ENCODE measurements at places on chromosomes 3 and 15. TPM values are rescaled to one million over a fixed set of nuclear protein-coding genes. Genes with fewer than 3 reads are reported as not detected.

Gene SUSD5
- 0.75 TPM for polyA plus RNA-seq

Gene CIDEC
- polyA plus RNA-seq, result not detected

Gene SLC7A14
- 3.4 TPM for polyA plus RNA-seq

Gene MUC20
- 0.54 TPM for polyA plus RNA-seq

Gene UBAP1L
- 0.33 TPM for polyA plus RNA-seq

Gene CD80
- polyA plus RNA-seq, result not detected

Gene SNURF
- 6.4 TPM for polyA plus RNA-seq

Gene SCN11A
- 0.01 TPM for polyA plus RNA-seq

Gene AVEN
- polyA plus RNA-seq, result 16.0 TPM

Gene ALDH1L1
- not detected for polyA plus RNA-seq

Gene POTEB2
- polyA plus RNA-seq, result not detected

Gene AHSG
- not detected for polyA plus RNA-seq

Gene GRM7
- polyA plus RNA-seq, result not detected

Gene LRRC2
- polyA plus RNA-seq, result 0.27 TPM

Gene GPR149
- not detected for polyA plus RNA-seq

Gene MST1R
- polyA plus RNA-seq, result 0.52 TPM

Gene TRPM1
- not detected for polyA plus RNA-seq

Gene SH2D7
- not detected for polyA plus RNA-seq

Gene SLC2A2
- polyA plus RNA-seq, result not detected

Gene PARP15
- 0.62 TPM for polyA plus RNA-seq

Gene HCN4
- polyA plus RNA-seq, result not detected

Gene RGMA
- polyA plus RNA-seq, result 0.76 TPM

Gene SLC22A14
- 0.05 TPM for polyA plus RNA-seq

Gene GUCA1C
- not detected for polyA plus RNA-seq

Gene HAPLN3
- 4.0 TPM for polyA plus RNA-seq

Gene MORC1
- not detected for polyA plus RNA-seq

Gene SLC26A6
- polyA plus RNA-seq, result 20.9 TPM

Gene GOLGA6L4
- polyA plus RNA-seq, result 0.90 TPM

Gene CD96
- 0.10 TPM for polyA plus RNA-seq

Gene CCDC33
- not detected for polyA plus RNA-seq

Gene MCF2L2
- polyA plus RNA-seq, result 0.05 TPM

Gene TM6SF1
- 3.9 TPM for polyA plus RNA-seq

Gene SLC35G2
- polyA plus RNA-seq, result 11.6 TPM

Gene MYH15
- polyA plus RNA-seq, result 0.24 TPM

Gene PP2D1
- polyA plus RNA-seq, result not detected

Gene RTP1
- not detected for polyA plus RNA-seq

Gene NBEAL2
- polyA plus RNA-seq, result 1.5 TPM

Gene FBXO40
- not detected for polyA plus RNA-seq

Gene SEC62
- 101 TPM for polyA plus RNA-seq

Gene HRG
- polyA plus RNA-seq, result not detected

Gene LXN
- 172 TPM for polyA plus RNA-seq

Gene IL5RA
- not detected for polyA plus RNA-seq

Gene CHRD
- 0.46 TPM for polyA plus RNA-seq

Gene MESP2
- polyA plus RNA-seq, result 0.24 TPM

Gene AADACL2
- not detected for polyA plus RNA-seq

Gene EHD4
- 37.0 TPM for polyA plus RNA-seq

Gene C3orf22
- polyA plus RNA-seq, result not detected

Gene C3orf85
- not detected for polyA plus RNA-seq

Gene SLC25A36
- polyA plus RNA-seq, result 53.6 TPM

Gene SLC28A2
- not detected for polyA plus RNA-seq

Gene CHAC1
- polyA plus RNA-seq, result 7.5 TPM

Gene CASR
- polyA plus RNA-seq, result not detected

Gene CPB1
- not detected for polyA plus RNA-seq

Gene SLC28A1
- polyA plus RNA-seq, result not detected

Gene CSTA
- 0.61 TPM for polyA plus RNA-seq

Gene NCEH1
- polyA plus RNA-seq, result 42.4 TPM

All from fibroblast of lung (primary cell).